ENCODE measurements at places on chromosomes 7 and 10.
A peak's percentile ranks its signal among the peaks of the same experiment; 100 is the strongest.

DNA sequence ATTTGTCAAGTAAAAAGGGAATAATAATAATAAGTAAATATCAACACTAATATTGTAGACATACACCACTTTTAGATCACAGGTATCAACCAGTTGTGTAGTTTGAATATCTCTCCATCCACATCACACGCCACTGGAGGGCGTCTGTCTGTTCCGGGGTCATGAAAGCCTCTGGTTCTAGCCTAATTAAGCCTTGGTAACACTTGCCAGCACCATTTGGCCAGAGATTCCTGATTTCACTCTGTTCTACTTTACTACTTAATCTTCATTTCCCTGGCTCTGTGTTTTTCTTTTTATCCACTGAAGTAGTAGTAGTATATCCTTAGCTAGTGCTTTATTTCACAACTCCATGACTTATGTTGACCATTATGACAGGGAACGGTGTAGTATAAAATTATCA, 285.6 kb upstream of the POM121L12 start:
- no peak for DNase-seq

DNA sequence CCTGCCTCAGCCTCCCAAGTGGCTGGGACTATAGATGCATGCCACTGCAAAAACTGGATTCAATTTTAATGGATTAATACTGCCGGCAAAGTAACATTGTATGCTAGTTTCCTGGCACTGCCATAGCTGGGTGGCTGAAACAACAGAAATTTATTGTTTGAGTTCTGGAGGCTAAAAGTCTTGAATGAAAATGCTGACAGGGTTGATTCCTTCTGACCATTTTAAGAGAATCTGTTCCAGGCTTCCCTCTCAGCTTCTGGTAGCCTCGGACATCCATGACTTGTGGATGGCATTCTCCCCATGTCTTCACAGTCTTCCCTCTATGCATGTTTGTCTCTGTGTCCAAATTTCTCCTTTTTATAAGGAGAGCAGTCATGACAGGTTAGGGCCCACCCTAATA, 87.3 kb upstream of the ARID5B start:
- DNase-seq, result no peak

DNA sequence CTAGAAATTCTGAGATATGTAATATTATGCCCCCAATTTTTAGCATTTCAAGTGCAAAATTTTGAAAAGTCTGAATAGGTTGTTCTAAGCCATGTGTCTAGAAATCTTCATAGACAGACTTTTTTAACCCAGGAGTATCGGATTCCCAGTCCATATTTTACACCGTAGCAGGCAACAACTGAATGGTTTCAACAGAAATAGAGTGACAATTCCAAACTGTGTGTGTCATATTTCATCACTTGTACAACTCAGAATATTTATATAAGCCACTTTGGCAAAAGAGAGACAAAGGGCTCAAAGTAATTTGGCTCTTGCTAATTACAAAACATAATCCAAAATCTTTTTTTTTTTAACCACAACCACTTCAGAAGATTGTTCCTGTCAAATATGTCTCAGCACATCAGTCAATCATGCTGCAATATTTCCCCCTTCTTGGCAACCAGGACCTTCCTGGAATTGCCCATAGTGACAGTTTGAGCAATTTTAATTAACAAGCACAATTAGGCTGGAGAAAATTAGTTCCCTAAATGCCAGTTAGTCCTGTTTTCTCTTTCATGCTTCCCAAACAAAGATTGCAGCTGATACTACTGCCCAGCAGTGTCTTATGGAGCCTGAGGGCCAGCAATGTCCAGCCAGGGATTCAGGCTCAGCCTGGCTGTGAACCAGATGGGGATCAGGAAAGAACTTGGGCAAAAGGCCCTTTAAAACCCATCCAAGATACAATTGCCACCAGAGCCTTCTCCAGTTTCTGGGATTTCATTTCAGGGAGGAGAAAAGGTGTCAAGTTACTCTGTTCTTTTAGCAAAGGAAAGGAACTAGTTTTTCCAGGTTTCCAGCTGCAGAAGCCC, 533.3 kb upstream of the GHITM start:
- no peak for DNase-seq

GRCh38 chr10:1516492-1517165, 220.7 kb downstream of the ADARB2 start:
- no peak for DNase-seq

- no peak for DNase-seq
Measured at GRCh38 chr7:3297105-3297819, 3.8 kb upstream of the SDK1 start.

- DNase-seq, result no peak
Measured at GRCh38 chr10:38072552-38072951, 21.6 kb upstream of the ZNF37A start.

DNA sequence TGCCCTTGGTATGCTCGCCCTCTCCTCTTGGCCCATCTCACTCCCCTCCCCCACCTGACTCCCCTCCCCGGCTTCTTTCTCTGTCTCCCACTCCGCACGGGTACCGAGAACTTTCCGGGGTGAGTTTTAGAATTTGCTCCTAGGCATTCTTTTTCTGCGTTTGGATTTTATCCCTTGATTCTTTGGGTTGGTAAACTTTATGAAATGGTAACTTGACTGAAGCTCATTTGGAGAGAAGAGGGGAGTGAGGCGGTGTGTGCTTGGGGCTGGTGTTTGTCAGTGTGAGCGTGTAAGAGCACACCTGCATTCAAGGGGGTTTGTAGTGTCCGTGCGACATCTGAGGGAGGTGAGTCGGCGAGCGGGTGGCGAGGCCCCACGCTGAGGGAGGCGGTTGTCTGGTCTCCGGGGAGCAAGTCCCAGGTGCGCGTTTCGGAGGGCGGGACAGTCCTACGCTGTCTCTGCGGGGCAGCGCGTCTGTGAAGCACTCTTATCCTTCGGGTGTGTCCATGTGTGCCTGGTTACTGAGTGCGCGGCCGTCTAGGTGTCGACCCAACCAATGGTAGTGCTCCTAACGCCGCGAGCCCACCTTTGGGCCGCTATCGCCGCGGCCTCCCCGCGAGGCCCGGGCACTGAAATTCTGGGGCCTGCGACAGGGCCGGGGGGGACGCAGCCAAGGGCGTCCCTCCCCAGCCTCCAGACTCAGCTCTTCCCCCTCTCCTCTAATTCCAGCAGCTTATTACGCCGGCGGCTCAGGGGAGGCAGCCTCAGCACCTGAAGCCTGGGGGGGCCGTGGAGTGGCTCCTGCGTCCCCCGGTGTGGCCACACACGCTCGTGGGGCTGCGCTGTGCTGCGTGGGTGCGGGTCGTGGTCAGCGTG, 2.6 kb upstream of the ZNF503 start:
- DNase-seq, result no peak

DNA sequence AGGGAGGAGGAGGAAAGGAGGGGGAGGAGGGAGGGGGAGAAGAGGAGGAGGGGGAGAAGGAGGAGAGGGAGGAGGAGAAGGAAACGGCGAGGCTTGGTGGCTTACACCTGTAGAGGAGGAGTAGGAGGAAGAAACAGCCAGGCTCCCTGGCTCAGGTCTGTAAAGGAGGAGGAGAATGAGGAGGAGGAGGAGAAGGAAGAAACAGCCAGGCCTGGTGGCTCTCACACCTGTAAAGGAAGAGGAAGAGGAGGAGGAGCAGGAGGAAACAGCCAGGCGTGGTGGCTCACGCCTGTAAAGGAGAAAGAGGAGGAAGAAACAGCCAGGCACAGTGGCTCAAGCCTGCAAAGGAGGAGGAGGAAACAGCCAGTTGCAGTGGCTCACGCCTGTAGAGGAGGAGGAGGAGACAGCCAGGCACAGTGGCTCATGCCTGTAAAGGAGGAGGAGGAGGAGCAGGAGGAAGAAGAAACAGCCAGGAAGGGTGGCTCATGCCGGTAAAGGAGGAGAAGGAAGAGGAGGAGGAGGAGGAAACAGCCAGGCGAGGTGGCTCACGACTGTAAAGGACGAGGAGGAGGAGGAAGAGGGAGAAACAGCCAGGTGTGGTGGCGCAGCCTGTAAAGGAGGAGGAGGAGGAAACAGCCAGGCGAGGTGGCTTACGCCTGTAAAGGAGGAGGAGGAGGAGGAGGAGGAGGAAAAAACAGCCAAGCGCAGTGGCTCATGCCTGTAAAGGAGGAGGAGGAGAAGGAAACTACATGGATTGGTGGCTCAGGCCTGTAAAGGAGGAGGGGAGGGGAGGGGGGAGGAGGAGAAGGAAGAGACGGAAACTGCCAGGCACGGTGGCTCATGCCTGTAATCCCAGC, 14.9 kb upstream of the CRCP start:
- DNase-seq, result peak; percentile 13

- DNase-seq, result no peak
Measured at GRCh38 chr7:117269886-117270285, 53.0 kb downstream of the WNT2 start.

GRCh38 chr10:133127291-133128125, 32.5 kb upstream of the KNDC1 start:
- no peak for DNase-seq

DNA sequence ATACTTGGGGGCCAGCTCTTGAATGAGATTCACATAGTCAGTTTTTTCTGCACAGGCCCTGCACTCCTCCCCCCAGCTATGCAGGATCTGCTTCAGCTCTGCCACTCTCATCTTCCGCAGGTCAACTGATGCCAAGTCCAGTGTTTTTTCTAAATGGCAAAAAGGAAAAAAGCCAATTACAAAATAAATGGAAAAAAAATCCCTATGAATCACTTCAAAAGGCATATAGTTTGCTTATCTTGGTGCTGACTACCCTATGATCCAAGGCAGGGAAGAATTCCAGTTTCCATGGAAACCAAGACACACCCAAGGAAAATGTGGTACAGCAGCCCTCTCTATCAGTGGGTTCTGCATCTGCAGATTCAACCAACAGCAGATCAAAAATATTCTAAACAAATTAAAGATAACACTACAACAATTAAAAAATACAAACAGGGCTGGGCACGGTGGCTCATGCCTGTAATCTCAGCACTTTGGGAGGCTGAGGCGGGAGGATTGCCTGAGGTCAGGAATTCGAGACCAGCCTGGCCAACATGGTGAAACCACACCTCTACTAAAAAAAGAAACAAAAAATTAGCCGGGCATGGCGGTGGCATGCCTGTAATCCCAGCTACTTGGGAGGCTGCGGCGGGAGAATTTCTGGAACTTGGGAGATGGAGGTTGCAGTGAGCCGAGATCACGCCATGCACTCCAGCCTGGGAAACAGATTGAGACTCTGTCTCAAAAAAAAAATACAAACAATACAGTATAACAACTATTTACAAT, 17.6 kb downstream of the CDNF start:
- DNase-seq, result no peak

DNA sequence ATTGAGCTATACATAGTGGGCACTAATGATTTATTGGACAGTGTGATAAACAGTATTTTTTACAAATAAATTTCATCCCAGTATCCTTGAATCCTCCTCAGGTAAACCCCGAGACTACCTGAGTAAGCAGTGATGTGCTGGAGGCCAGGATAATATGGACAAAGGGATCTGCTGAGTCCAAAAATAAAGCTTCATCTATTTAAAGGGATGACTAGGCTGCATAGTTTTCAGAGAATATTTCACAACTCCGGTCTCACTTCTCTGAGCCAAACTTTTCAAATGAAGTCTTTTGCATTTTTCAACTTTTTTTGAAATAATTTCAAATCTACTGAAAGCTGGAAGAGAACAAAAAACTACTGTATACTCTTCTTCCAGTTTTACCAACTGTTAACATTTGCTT, 2.5 kb downstream of the ACTR3B start:
- DNase-seq, result no peak

All from activated gamma-delta T cell treated with Interleukin-2 at 50 U/mL for 16 hours (primary cell).